ENCODE measurements at places on chromosomes 1 and 21.

DNA sequence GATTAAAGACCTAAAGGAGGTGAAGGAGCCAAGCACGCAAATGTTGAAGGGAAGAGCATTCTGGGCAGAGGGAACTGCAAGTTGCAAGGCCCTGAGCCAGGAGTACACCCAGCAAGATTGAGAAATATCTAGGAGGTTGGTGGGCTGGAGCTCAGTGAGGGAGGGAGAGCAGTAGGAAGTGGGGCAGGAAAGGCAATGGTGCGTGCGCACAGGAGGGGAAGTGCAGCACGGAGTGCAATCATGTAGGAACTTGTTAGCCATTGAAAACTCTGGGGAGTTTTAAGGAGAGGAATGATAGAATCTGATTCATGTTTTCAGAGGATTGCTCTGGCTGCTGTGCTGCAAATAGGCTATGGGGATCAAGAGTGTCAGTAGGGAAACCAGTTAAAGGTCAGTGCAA is 13.2 kb upstream of the IGSF3 start:
- DNase-seq, result no peak

DNA sequence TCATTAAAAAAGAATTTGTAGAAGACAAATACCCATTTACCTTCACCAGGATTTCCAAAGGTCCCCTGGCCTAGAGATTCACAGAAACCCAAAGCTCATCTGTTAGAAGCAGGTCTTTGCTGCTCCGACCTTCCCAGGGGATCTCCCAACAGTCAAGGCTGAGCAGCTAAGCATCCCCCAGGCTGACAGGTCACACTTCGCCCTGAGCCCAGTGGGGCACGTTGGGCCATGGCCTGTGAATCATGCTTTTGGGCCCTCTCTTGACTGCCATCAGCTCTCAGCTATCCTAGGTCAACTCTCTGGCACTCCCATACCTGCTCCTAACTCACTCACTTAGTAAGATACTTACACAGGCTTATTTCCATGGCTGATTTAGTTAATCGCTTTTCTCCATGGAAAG is 157.7 kb downstream of the DSCAM start:
- no peak for DNase-seq

DNA sequence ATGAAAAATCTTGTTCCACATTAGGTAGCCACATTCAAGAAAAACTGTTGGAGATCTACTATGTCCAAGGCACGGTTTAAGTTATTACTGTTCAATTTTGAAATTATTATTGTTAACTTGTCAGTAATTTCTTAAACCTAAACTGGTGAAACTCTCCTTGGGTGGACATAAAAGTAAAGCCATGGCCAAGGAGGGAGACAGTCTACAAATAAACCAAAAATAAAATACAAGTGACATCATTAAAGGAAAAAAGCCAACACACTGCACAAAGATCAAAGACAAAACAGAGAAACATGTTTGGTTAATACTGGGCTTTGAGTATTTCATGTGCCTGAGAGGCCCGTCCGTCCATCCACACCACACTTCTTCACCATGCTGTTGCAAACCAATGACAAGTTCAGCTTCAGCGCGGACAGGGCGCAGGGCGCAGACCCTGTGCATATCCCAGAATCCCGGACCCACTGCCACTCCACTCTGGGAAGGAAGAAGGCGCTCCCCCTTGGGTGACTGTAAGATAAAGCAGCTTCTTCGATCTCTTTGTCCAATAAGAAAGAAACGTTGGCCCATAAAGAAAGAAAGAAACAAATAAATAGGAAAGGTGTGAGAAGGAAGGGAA is 918 bp upstream of the RASAL2 start:
- DNase-seq, result no peak

DNA sequence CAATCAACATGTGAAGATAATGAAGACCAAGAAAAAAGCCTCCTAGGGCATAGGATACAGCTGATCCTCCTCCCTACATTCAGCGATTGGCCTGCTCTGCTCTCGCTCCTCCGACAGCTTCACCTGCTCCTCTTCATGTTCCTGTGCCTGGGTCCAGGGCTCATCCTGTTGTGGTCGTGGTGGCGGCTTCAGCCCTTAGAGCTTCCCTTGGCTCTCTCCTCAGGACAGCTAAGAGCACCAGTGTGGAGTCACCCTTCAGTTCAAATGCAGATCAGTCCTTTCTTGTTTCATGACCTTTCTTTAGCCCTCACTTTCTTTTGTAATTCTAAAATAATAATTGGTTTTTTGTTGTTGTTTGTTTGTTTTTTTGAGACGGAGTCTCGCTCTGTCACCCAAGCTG is 18.7 kb downstream of the CNN3 start:
- no peak for DNase-seq

- DNase-seq, result no peak
Observed at GRCh38 chr1:55993646-55994318, 585.6 kb downstream of the PLPP3 start.

DNA sequence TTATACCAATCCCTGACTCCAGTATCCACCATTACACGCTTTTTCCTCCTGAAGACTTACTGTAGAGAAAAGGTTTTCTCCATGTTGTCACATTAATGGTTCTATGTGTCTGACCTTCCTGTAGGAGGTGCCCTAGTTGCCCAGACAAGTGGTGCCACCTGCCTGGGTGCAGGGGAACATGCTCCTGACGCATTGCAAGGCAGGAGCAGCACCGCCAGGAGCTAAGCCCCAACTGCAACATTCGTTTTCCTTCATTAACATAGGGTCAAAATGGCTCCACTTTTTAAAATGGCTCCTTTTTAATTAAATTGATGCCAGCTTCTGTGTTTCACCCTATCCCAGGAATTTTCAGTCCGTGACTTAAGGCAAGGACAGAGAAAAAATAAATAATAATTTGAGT is 220.1 kb upstream of the SAMSN1 start:
- DNase-seq, result no peak

DNA sequence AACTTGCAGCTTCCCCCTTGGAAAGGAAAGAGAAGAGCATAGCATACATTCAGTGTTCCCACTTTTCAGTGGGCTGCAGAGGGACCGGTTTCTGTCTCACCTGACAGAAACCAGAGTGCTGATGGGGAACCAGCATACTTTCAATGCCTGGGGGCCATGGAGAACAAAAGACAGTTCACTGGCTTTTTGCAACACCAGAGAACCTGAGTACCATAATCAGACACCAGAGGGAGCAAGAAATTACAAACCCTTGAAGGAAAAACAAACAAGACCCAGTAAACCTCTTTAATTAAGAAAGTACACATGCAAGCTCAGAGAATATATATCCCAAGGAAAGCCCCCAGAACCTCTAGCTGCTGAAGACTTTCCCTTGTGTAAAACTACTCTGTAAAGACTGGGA is 51.1 kb downstream of the CSMD2 start:
- DNase-seq, result no peak

DNA sequence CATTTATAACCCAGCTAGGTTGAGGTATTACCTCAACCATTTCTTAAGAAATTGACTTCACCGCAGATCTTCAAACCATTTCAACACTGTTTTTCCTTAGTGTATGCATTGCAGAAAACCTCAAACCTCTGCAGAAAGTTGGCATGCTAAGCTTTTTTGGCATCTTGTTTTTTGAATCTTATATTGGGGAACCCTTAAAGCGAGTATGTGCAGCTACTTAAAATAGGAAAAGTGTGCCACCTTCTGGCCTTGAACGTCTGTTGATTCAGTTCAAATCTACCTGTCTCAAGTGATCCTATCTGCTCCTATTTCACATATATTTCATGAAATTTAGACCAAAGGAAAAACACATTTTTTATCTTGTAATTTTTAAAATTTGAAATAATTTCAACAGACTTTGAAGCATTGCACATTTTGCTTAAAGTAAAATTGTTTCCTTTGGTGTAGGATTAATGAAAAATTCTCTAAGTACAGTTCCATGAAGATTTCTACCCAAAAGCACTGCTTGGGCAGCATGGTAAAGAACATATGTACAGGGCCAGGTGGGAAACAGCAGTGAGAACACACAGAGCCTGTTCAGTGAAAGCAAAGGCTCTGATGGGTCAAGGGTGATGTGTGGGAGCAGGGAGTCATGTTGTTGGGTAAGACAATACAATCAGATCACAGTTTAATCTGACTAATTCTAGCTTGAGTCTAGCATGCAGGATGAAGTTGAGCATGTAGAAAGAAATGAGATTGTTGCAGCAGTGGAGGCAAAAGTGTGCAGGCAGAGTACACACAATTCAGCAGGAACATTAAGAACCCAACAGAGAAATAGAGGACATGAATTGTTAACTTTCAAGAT is 17.2 kb downstream of the HENMT1 start:
- DNase-seq, result peak; percentile 78

DNA sequence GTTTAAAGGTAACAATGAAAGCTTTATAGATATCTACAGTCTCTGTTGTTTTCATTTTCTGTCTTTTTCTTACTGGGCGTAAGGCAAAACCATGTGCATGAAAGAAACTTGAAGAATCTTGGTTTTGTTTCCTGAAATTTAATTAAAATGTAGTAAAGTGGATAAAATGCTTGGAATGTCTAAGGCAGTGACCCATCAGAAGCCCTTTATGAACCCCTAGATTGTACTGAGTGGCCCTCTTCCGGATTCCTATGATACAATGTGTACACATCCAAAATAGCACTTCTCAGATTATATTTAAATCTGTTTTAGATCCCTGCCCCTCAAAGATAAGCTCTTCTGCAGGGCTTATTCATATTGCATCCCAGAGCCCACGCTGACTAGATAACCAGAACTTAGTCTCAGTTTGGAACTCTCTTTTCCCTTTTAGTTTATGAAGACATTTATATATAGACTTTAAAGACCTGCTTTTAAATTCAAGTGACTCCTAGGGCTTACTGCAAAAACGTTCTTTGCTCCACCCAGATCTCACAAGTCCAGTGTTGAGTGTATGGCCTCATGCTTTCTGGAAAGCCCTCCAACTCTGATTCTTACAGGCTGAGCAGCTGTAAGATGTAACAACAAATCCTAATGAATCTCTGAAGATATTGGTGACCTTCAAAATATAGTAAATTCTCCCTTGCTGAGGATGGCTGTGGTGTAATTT is 142.9 kb downstream of the LRRC7 start:
- no peak for DNase-seq

DNA sequence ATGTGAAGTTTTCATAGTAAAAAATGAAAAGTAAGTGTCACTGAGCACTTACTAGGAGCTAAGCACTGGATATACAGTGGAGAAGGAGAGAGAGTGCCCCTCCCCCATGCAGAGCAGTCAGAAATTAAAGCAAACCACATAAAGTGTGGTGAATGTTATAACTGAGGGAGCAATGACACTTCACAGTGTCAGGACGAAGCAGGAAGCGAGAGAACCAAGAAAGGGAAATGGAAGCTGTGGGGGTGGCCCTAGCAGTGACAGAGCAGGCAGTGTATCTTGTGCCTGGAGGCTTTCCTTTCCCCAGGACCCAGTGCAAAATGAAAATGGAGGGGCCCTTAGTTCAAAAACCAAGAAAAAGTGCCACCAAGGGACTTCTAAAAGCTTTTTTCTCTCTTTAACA is 21.5 kb upstream of the RCAN3 start:
- peak; percentile 70 for DNase-seq

- peak; percentile 30 for DNase-seq
Observed at GRCh38 chr1:99685516-99686180, 39.7 kb downstream of the PALMD start.

- no peak for DNase-seq
Observed at GRCh38 chr1:2848006-2848670, 46.6 kb upstream of the TTC34 start.
